ENCODE measurements at places on chromosomes 11 and 22.

DNA sequence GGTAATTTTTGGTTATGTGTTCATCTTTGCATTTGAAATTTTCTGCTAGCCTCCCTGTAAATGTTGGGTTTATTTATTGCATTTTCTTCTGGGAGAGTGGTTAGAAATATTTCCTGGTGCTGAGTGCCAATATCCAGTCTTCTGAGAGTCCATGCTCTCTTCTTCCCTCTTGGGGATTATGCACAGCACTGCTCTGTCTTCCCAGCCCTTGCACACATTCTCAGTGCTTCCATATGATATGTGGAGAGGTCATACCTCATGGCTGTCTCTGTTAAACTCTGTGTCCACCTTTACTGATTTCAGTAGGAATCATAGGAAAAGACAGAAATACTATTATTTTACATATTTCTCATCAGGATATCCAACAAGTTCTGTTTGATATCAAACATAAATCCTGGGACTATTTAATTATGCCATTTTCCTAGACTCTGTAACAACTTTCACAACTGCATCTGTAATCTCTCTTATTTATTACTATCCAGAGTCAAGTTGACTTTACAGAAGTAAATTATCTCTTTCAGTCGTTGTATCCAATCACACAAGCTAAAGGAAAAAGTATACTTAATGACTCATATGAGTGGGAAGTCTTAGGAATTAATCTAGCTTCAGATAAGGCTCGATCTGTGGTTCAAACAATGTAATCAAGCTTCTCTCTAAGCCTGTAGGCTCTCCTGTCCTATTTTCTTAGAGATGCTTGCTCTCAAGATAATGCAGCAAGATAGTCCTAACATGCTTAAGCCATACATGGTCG lies 2.7 kb upstream of the NXPE1 start:
- no peak for DNase-seq

DNA sequence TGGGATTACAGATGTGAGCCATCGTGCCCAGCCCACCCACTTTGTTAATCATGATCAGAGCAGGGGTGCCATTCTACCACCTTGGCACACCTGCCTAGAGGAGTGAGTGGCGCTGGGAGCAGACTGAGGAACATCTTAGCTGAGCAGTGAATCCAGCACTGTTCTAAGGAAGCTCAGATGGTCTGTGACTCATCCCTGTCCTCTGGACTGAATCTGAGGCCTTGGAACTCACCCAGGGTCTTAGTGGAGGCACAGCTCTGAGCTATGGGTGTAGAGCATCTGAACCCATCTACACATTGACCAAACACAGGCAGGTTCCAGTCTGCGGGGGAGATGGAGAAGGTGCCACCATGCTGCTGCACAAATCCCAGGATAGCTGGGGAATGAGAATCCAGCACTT lies 14.9 kb downstream of the PGAP2 start:
- peak; percentile 48 for DNase-seq

GRCh38 chr11:86509588-86509974 lies 134.9 kb downstream of the CCDC81 start:
- DNase-seq, result no peak

DNA sequence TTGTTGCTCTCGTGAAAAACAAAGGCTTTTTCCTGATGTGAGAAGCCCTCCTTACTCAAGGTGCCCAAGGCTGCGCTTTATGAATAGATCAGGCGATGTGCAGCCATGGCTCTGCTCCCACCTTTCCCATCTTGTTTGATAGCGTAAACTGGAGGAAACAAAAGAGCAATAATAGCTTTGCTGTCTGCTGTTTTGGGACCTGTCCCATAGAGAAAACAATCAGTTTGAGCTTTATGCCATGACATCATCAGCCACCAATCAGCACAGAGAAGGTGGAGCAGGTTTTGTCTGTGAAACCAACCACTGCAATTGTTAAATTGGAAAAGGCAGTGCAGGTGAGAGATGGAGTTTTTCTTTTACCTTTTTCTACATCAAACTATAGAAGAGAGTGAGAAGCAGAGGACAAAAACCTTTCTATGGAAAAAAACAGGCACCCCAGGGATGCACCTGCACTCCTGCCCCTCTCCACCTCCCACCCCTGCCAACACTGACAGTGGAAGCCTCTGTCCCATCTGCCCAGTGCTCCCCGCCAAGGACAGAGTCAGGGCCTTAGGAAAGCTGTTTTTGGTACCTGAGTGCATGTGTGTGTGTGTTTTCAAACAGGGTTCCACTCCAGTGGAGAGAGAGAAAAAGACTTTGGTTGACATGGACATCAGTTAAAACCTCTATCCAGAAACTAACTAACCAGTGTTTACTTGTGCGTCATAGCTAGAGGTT lies 80.7 kb downstream of the MICAL3 start:
- no peak for DNase-seq

DNA sequence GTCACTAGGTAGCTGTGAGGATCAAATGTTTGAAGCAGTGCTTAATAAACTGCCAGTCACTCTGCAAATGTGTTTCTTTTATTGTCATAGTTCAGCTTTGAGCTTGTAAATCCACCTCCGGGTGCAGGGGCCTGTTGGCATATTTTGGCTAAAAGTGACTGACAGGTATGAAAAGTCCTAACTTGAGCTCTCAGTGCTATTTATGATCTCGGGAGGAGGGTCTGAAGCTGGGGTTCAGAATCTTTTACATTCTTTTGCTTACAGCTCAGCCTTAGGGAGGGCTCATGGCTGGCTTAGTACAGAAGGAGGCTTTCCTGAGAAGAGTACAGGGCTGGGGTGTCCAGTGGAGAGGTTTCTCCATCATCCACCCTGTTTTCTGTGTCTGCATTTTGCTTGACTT lies 1.5 kb downstream of the ASPHD2 start:
- no peak for DNase-seq
